Fibroblast of skin of scalp (primary cell): ENCODE measurements at places on chromosomes 5 and 9.

DNA sequence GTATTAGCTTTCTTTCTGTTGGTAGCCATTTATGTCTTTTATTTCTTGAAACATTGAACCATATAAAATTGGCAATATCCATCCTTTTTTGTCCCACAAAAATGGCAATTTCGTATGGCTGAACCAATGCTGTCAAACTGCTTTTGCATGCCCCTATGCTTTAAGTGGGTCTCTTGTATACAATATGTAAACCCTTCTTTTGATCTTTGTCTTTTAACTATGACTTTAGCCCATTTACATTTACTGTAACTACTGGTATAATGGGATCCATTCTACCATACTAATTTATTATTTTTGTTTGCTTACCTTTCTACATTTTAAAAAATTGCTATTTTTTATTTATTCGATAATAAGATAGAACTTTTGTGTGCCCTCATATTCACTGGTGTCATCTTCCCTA, 93.4 kb downstream of the TENT4A start:
- DNase-seq: no peak

DNA sequence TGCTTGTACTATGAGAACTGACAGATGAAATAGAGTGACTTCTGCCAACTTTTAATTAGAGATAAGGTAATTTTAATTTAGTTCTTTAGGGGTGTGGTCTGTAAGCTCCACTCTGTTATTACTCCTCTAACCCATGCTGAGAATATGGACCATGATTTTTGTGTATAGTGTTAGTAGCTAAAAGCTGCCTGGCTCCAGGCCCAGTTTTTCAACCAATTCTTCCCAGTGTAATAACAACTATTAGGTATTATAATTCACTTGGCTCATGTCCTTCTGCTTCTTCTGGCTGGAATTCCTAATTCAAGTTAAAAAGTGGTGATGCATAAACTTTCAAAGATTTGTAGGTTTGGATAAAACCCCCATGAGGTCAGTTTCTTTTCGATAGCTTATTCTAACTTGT, 216.3 kb downstream of the ISL1 start:
- DNase-seq: no peak

GRCh38 chr9:127153501-127153900, 31.1 kb upstream of the ANGPTL2 start:
- DNase-seq: no peak

- DNase-seq: no peak
These were observed 643.7 kb downstream of the TLE1 start for GRCh38 chr9:81045658-81046057.
